Colonic mucosa (tissue), 4 donors: ENCODE measurements at places on chromosomes 1 and 21. TPM values are rescaled to one million over a fixed set of nuclear protein-coding genes. Genes with fewer than 3 reads are reported as not detected.
A peak's percentile ranks its signal among the peaks of the same experiment; 100 is the strongest.

Gene MIA3
- 63.5 TPM for total RNA-seq

Gene SPATA46
- not detected for total RNA-seq

Gene NGF
- not detected for total RNA-seq

Gene TSPAN1
- total RNA-seq = 1,136 TPM

Gene ELAVL4
- 0.54 TPM for total RNA-seq

Gene CNR2
- total RNA-seq = 0.12 TPM

DNA sequence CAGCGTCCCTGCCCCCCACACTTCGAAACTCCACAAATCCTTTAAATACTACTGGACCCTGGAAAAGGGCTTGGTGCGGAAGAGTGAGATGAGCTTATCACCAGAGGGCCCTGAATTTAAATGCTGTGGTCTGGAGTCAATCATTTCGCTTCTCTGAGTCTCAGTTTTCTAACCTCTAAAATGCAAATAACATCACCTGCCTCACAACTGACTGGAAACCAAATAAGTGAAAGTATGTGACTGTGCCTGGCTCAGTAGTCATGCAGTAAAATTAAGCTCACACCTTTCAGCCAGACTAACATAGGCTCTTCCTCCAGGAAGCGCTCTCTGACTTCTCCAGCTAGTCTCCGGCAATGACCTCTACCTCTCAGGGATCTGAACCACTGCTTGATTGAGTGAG is 4.2 kb downstream of the GJA4 start:
- no peak for DNase-seq

DNA sequence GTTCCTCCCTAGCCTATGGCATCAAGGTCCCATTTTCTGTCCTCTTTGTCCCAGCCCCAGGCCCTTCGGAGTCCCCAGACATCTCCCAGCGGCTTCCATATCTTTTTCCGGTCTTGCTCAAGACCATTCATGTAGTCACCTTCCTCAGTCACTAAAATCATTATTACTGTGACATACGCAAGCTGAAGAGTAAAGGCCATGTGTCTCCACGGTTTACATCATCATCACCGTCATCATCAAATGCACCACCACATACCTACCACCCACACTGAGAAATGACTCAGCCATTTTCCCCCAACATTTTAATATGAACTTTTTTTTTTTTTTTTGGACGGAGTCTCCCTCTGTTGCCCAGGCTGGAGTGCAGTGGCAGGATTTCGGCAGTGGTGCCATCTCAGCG is 43.4 kb downstream of the FHAD1 start:
- no peak for DNase-seq

DNA sequence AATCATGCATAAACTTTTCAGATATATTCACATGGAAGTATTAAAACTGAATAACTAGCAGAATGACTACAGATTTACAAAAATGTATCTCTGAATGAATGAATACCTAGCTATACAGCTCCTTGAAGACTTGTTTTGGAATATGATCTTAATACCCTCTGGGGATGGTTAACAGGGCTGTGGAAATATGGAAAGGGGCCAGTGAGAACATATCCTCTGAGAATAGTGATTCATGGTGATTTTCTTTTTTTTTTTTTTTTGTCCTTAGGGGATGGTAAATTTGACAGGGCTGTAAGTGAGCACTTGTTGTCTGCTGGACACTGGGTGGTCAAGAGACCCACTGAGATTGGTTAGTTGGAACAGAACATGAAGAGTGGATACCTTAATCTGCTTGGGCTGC is 80.7 kb upstream of the HP1BP3 start:
- no peak for DNase-seq

DNA sequence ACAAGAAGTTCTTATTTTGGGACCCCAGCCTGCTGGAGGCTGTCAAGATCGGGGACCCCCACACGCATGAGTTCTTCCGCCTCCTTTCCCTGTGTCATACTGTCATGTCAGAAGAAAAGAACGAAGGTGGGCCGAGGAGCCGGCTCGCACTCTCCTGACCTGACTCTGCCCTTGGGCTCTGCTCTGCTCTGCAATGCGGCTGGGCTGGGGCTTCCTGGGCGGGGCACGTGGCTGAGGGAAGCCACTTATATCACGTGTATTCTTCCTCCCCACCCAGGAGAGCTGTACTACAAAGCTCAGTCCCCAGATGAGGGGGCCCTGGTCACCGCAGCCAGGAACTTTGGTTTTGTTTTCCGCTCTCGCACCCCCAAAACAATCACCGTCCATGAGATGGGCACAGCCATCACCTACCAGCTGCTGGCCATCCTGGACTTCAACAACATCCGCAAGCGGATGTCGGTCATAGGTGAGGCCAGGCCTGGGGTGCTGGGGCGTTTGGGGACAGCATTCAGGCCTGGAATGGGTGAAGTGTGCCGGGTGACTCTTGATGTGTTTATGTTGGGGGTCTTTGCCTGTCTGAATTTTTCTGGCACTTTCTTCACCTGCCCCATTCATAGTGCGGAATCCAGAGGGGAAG is 17.6 kb downstream of the ATP8B2 start:
- DNase-seq = no peak

DNA sequence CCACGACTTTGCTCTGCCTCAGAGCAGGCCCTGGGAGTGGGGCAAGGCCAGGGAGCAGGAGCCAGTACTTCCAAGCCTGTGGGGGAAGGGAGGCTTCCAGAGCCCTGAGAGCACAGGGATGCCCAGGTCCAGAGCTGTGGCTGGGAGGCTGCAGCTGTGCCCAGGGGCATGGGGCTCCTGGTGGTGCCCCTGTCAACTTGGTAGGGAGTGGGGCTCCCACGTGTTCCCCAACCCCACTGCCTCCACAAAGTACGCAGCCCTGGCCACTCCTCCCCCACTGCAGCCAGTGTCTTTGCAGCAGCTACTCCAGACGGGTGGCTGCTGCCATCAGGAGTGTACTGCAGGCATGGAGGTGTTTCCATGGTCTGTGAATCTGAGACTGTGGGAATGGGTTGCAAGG is 294.1 kb upstream of the SNX7 start:
- no peak for DNase-seq

- no peak for DNase-seq
Observed at GRCh38 chr1:225454733-225455132, 26.9 kb upstream of the LBR start.

- no peak for DNase-seq
Observed at GRCh38 chr1:72623299-72623708, 341.0 kb upstream of the NEGR1 start.

DNA sequence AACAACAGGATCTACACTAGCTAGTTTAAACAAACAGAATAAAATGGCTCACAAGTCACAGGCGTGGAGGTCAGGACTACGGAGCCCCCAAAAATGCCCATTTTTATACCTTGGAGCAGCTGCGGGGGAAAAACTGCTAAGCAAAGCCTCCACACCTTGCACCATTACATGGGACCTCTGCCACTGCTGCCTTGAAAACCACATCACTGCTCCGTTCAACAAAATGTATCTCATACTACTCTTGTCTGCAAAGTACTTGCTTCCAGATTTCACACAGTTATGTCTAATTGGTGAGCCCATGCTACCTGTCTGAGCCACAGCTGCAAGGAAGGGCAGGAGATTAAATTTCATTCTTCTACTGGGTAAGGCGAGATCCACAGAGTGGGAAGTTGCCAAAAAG is 24.4 kb downstream of the MRPL39 start:
- DNase-seq = no peak

- no peak for DNase-seq
Observed at GRCh38 chr1:58089898-58090534, 456.5 kb downstream of the OMA1 start.

GRCh38 chr1:65003316-65003664 is 36.9 kb upstream of the JAK1 start:
- no peak for DNase-seq

GRCh38 chr1:192608671-192609070 is 27.3 kb upstream of the RGS13 start:
- no peak for DNase-seq

DNA sequence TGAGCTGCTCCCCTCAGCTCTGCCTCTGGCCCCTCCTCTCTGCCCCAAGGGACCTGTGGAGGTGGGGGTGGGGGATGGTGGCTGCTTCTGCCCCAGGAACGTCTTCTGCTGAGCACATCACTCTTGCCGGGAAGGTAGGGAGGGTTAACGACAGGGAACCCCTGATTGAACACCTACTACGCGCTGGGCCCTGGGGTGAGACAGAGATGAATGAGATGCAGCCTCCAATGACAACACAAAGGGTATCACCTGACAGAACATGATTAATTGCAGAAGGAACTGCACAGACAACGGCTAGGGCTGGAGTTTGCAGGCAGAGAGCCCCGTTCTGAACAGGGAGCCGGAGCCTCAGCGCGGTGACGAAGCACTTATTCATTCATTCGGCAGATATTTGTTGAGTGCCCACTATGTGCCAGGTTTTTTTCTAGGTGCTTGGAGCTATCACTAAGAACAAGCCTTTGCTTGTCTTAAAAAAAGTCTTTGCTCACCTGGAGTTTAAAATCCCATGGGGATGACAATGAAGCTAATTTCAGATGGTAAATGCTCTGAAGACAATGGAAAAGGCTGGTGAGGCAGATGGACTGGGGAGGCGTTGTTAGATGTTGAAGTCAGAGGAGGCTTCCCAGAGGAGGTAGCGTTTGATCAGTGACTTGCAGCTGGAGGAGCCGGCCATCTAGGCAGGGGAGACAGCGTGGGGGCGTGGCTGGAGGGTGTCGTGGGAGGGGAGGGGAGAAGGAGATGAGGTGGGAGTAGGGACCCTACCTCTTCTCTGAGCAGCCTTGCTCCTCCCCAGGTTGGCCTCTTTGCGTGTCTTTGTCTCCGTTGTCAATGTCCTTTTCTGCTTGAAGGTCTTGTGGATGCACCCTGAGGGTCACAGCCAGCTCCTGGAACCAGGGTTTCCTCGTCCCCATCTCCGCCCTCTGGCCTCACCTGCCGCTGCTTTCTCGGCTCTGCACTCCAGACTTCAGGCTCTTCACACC is 103.1 kb upstream of the CSF3R start:
- no peak for DNase-seq

DNA sequence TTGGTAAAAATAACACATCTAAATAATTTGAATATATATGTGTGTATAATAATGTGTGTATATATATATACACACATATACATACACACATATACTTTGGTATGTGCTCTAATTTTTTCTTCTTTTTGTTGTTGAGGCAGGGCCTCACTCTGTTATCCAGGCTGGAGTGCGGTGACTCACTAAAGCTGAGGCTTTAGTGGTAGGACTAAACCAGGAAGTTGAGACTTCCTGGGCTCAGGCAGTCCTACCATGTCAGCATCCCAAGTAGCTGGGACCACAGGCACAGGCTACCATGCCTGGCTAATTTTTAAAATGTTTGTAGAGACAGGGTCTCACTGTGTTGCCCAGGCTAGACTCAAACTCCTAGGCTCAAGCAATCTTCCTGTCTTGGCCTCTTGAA is 46.7 kb upstream of the CXADR start:
- peak; percentile 36 for DNase-seq

- no peak for DNase-seq
Observed at GRCh38 chr1:47918257-47918867, 78.8 kb downstream of the TRABD2B start.

- no peak for DNase-seq
Observed at GRCh38 chr1:88141499-88142074, 542.5 kb upstream of the PKN2 start.

DNA sequence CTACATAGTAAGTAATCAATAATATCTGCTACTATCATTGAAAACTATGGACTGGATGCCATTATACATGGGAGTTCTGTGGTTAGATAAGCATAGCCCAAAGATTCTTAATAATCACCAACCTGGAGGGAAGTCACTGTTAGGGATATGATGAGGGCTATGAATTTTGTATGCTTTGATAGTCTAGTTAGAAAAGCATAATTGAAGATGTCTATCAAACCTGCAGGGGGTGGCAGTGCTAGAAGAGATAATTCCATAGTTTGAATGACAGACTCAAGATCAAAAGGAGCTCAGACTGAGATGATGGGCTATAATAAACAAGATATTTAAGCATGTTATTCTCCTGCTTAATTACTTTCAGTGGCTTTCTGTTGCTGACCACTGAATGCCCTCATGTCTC is 15.4 kb upstream of the COA6 start:
- no peak for DNase-seq

DNA sequence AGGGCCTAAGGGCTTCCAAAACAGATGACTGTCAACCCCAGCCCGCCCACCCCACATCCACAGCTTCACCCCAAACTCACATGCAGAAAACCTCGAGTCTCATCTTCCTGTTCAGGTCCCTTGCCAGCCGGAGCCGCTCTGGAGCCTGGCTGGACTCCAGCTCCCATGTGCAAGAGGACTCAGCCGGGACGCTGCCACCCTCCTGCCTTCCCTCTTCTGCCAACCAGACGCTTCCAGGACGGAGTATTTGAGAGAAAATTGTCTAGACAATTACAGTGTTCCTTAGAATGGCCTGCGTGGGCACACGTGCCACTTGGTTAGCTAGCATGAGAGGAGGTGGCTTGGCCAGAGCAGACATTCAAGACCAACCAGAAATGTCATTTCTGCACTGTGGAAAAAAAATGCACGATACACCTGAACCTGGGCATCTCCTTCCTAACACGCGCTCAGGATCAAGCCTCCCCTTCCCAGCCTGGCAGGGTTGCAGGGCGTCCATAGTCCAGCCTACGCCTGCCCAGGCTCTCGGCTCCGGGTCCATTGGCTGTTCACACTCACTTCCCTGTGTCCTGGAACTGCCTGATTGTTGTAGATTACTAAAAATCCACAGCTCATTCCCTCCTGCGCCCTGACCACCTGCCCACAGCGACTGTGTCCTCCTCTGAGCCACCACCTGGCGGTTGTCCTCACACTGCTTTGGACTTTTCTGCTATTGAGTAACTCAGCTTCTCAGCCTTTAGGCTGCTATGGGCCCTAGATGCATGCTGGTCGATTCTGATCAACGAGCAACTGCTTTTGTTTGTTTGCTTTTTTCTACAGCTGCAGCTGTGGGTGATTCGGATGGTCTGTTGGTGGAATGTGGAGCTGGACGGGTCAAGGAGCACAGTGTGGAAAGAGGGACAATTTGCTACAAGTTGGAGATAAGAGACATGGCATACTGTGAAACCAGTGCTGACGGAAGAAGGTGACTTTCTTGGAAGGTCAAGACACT is at the start of gene CLDN14:
CLDN14 (minus strand) TSS at position 708 of the 988 bp plus-strand sequence. CDS start 18,427 bp downstream, outside the sequence.
- DNase-seq = no peak

GRCh38 chr1:103256490-103256889 is 148.2 kb upstream of the COL11A1 start:
- no peak for DNase-seq

DNA sequence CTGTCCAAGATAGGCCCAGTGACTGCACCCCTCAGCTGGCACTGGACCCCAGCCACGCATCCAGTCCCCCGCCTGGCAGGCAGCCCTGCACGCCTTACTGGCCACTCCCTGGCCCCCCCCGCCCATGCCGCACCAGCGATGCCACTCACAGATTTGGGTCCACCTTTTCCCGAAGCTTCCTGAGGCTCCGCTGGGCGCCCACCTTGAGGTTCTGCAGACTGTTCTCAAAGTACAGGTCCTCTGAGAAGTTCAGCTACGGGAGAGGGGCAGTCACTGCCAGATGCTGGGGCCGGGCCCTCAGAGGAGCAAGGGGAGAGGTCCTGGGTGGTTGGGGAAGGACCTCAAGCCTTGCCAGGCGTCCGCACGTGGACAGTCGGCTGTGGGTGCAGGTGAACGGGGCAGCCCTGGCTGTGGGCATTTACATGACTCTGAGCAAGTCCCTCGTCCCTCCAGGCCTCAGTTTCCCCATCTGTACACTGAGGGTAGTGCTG is 8.1 kb downstream of the PRXL2B start:
- DNase-seq = no peak
